ENCODE measurements at places on chromosomes 5 and 9.

GRCh38 chr9:112629671-112630485 lies 88.0 kb downstream of the INIP start:
- DNase-seq = no peak

DNA sequence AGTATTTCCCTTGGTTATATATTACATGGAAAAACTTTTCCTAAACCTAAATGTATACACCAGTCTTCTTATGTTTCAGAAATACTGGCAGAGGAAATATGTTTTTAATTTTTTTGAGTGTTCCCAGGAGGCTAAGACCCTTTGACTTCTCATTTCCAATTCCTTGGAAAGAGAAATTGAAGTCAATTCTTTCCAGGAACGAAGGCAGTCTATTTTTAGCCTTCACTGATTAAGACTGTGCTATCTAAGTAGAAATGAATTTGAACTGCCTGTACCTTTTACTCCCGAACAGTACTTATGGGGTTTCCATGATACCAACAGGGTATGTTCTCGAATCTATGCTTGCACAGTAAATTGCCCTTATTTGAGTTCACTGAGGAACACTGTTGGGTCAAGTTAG lies 340.3 kb upstream of the CD180 start:
- DNase-seq = no peak

- DNase-seq = no peak
Measured at GRCh38 chr9:136857581-136858412, 5.7 kb downstream of the MAMDC4 start.

- DNase-seq = no peak
Measured at GRCh38 chr5:1784197-1785050, 15.2 kb downstream of the MRPL36 start.

GRCh38 chr5:113125371-113125770 lies 148.8 kb downstream of the DCP2 start:
- DNase-seq = no peak

- DNase-seq = no peak
Measured at GRCh38 chr9:37218800-37219425, 98.5 kb downstream of the ZCCHC7 start.

DNA sequence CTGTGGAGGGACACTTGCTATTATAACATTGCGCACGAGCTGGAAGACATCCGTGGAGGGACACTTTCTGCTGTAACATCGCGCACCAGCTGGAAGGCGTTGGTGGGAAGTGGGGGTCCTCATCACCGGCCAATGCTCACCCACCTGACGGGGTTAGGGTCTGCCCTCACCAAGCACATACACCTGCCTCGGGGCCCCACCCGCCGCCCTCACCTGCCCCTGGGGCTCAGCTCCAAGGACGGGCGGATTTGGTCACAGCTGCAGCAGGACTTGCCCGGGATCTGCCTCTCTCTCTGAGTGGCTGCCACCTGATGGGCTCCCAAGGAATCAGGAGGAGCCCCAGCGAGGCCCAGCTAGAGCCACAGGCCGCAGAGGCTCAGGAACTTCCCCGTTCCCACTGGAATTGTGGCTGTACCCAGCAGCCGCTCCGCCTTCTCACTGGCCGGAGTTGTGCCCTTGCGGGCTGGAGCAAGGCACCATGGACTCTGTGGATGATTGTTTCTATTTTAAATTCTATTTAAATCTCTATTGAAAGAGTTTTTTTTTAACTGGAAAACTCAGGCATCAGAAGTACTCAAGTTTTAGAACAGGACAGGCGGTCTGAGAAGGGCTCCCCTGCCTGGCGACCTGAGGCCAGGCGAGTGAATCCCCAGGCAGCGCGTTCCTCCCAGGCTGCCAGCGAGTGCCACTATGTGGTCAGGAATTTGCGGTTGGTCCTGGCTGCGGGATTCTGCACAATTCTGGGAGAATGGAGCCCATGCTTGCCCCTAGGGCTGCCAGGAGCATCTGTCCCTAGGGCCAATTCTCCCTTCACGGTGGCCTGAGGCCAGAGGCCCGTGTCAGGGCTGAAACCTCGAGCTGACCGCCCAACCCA lies 38.9 kb upstream of the SLC6A3 start:
- DNase-seq = no peak

- DNase-seq = peak; percentile 24
Measured at GRCh38 chr9:100222674-100223073, 123.6 kb downstream of the INVS start.

- no peak for DNase-seq
Measured at GRCh38 chr5:56681346-56681745, 134.0 kb upstream of the MAP3K1 start.

DNA sequence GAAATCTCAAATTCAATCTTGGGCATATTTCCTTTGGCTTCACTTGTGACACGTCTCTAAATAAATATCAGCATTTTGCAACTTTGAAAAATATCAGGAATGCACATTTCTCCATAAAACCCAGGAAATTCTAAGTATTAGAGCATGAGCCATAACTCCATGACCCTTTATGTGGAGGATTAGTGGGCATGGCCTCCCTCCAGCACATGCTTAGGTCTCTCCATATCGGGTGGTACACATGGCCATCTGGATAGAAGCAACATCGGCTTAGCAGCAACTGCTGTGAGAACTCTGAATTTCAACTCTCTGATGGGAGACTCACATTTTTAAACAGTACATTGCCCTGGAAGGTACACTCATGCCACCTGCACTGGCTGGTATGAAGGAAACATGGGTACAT lies 73.7 kb upstream of the EGFLAM start:
- DNase-seq = no peak

DNA sequence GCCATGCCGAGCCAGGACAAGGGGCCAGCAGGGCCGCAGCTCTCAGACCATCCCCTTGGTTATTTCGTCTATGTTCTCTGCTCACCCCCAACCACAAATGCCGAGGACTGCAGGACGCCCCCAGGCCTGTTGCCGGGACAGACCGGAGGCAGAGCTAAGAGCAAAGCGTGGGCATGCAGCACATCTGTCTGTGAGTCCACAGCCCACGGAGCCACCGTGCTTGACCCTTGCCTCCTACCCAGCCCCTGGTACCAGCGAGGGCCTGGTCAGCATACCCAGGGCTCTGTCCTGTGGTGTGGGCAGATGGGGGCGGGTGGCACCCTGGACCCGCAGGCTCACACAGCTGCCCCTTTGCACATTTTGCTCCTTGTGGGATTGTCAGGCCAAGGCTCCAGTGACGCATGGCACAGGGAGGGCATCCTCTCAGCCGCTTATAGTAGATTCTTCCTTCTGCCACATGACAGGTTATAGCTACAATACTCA lies 4.7 kb downstream of the BRD3 start:
- DNase-seq = no peak

DNA sequence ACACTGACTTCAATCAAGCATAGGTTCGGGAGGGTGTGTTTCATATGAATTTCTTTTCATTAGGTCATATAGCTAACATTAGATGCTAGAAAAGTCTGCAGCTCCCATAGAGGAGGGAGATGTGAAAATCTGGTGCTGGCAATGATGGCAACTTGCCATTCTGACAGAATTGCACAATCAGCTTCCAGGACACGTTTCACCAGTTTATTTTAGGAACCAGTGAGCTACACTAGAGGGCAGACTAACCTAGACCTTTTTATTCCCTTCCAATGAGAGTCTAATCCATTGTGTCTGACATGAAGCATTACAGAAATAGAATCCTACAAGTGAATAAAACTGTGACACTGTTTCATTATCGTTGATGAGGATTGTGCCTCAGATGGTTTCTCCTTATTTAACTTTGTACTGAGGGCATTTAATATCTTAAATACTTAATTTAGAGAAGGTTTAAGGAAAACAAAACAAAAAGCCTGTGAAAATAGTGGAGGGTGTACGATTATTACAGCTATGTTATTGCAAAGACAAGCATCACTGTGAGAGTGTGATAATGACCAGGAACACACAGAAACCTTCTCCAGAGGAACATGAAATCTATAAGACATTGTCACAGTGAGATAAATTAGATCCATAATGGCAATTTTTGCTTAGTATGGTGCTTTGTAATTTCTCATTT lies 363.3 kb upstream of the RPS23 start:
- peak; percentile 86 for DNase-seq

- DNase-seq = no peak
Measured at GRCh38 chr9:134350416-134350994, 24.2 kb downstream of the RXRA start.

DNA sequence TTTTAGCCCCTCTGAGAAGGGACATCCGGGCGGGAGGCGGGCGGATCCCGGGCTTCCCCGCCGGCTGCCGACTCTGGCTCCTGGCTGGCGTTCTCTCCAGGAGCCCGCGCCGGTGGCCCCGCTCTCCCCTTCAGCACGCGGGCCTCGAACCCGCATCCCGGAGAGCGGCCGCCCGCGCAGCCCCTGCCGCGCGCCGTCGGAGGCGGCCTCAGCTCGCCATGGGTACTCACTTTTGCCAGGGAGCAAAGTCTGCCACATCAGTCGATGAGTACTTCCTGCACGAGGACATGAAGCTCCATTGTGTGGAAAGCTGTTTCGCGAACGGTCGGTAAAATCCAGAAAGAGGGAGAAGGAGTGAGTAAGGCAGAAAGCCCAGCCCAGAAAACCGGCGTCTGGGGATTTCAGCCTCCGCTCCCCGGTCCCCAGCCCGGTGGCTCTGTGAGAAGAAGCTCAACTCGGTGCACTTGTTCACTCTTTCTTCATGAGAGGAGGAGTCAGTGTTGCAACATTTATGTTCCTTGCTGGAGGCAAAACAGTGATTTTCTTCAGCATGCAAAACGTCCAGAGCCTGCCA lies at the start of gene PRLR:
PRLR (minus strand) TSS at position 450 of the 574 bp plus-strand sequence. CDS start 140,867 bp downstream, outside the sequence.
- peak; percentile 55 for DNase-seq

GRCh38 chr5:14153071-14153864 lies 10.1 kb downstream of the TRIO start:
- no peak for DNase-seq

DNA sequence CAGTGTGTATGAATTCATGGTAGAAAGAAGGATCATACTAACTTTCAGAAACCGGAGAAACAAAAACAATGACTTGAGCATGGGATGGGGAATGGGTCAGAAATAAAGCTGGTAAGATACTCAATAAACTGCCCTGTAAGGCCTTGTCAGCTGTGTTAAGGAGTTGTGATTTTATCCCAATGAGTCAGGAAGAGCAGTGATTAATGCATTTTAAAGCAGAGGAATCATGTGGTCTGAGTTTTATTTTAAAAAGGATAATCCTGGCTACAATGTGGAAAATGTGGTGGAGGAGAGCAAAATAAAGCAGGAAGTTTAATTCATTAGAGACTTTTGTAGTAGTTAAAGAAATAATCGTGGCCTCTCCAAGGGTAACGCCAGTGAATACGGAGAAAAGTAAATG lies 28.7 kb downstream of the DHX29 start:
- no peak for DNase-seq

- no peak for DNase-seq
Measured at GRCh38 chr9:86488794-86489193, 134.6 kb upstream of the TUT7 start.

DNA sequence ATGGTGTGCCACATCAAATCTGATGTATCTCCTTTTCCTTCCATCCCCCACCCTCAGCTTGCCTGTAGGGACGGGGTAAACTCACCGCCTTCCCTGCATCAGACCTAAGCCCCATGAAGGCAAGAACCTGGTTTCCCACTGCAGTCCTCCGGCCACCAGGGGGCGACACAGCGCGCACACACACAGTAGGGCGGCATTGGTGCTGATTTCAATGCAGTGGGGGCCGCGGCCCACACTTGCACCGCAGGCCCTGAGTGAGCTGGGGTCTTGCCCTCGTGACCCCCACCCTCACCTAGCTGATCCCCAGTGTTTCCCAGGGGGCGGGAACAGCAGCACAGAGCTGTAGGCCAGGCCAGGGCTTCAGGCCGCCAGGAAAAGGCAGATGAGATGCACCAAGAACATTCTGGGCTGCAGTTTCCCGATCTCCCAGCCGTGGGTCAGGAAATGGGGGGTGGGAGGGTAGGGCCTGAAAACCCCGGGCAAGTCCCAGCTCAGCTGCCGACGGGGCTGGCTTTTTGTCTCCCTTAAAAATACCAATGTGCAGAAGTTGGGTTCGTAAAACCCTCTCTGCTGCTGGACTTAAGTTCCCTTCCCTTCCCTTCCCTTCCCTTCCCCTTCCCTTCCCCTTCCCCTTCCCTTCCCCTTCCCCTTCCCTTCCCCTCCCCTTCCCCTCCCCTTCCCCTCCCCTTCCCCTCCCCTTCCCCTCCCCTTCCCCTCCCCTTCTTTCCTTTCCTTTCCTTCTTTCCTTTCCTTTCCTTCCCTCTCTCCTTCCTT lies 19.5 kb downstream of the FAM163B start:
- DNase-seq = no peak

- no peak for DNase-seq
Measured at GRCh38 chr5:163005949-163006348, 431.4 kb upstream of the CCNG1 start.

DNA sequence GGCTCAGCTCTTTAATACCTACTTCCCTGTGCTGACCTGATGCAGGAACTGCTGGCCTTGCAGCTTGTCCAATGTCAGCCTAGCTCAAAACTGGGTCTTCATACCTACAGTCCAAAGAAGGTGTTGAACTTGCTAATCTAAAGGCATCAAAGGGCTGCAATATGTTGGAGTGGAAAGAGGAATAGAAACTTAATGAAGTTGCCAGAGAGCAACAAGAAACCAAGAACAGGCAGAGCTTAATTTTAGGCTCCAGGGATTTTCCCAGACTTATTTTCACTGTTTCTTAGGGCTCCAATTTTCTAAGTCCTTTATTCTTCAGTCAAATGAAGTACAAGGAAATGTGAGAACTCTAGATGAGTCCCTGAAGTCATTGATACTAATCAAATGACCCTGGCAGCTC lies 17.6 kb upstream of the ERCC6L2 start:
- no peak for DNase-seq

- no peak for DNase-seq
Measured at GRCh38 chr9:136100700-136101614, 5.9 kb upstream of the NACC2 start.

GRCh38 chr9:114404531-114404930 lies 16.7 kb upstream of the AKNA start:
- DNase-seq = no peak

GRCh38 chr9:89349607-89350006 lies 31.3 kb downstream of the SECISBP2 start:
- no peak for DNase-seq

DNA sequence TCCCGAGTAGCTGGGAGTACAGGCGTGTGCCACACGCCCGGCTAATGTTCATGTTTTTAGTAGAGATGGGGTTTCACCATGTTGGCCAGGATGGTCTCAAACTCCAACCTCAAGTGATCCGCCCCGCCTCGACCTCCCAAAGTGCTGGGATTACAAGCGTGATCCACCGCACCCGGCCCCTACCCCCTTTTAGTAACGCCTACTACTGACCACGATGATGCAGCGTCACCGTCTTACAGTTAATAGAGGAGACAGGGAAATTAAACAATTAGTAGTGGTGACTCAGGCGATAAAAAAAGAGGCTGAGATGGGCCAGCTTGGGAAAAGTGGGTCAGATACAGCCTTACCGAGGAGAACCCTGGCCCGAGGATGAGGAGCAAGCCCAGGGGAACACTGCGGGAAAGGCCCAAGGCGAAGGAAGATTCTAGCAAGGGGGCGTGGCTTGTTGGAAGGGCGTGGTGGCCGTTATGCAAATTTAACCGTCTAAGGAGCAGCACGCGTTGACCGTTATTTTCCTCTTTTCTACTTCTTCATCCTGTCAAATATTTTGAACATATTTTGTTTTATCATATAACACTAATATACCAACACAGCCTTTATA lies 1.6 kb upstream of the SETX start:
- DNase-seq = no peak

All from left kidney (tissue), 8 donors.